Ammon's horn (tissue), 1 donor: ENCODE measurements at places on chromosomes 2 and 18.
A peak's percentile ranks its signal among the peaks of the same experiment; 100 is the strongest.

- DNase-seq, result peak; percentile 90
These were observed 30.8 kb upstream of the PUM2 start for GRCh38 chr2:20381457-20381856.

DNA sequence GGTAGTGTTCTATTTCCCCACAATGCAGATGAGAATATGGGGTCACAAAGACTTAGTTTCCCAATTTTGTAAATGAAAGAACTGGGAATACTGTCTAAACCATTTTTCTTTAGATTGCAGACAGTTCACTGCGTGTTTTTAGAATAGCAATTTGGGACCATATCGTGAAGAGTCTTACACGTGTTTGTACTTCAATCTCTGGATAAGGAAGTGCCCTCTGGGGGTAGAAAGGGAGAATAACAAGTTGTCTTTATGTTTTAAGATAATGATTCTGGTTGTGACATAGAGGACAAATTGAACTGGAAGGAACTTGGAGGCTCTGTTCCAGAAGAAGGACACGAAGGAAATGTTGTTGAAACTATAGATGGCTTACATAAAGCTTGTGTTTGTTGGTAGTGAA, 457.7 kb downstream of the CBLN2 start:
- DNase-seq, result peak; percentile 4

DNA sequence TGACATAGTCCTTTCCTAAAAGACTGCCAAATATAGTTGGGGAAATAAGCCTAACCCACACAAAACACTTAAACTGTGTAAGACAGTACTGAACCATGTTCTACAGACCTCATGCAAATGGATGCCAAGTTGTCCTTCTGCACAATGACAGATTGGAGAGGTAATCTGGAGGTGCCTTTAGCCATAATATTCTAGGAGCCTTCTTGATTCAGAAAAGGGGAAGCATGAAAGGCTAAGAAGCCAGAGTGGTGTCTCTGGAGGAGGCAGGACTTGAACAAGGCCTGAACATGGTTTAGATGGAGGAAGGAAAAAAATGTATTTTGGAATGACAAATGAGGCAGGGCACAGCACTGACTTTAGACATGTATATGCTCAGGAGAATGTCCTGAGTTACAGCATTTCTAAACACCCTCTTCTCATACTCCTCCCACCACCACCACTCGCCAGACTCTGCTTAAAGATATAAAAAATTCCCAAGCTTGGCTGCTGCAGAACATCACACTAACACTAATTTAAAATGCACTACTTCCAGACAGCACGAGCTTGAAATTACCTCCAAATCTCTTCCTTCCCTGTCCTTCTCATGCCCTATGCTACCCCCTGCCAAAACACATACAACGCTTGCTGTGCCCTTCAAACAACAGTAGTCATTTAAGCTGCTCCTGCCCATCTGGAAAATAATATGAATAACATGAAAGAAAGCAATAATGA, 110.4 kb downstream of the ANKRD44 start:
- DNase-seq, result no peak

GRCh38 chr2:72013726-72014125, 133.9 kb downstream of the CYP26B1 start:
- DNase-seq, result no peak

DNA sequence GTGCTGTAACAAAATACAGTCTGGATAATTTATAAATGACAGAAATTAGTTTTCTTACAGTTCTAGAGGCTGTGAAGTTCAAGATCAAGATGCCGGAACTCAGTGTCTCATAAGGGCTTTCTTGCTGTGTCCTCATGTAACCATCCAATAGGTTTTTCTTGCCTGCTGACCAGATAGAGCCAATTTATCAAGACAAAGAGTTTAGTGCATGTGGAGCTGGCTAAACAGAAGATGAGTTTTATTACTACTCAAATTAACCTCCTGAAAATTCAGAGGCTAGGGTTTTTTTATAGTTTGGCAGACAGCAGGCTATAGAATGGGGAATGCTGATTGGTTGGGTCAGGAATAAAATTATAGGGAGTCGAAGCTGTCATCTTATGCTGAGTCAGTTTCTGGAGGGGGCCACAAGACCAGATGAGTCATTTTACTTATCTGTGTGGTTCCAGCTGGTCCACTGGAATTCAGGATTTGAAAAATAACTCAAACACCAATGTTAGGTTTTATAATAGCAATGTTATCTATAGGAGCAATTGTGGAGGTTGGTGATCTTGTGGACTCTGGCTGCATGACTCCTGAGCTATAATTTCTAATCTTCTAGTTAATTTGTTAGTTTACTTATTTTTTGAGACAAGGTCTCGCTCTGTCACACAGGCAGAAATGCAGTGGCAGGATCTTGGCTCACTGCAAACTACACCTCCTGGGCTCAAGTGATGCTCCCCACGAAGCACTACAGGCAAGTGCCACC, 3.2 kb upstream of the PDK1 start:
- DNase-seq, result no peak

DNA sequence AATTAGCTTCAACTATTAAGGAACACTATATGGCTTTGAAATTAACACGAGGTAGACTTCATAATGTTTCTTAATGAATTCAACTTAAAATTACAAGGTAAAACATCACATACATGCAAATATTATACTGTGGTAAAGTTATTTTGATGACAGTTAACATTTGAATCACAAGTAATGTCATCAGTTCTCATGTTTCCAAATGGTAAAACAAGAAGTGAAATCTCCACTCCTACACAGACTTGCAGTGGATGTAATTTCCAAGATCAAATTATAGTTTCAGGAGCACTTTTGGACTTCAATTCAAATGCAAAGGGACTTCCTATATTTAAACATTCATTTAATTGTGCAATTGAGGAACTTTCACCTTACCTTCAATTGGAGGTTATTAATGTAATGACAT, 39.1 kb downstream of the C18orf54 start:
- no peak for DNase-seq

- DNase-seq, result no peak
These were observed 28.1 kb downstream of the SLC1A4 start for GRCh38 chr2:65017335-65017734.

- DNase-seq, result no peak
These were observed 190.4 kb upstream of the CRIM1 start for GRCh38 chr2:36165132-36165531.

DNA sequence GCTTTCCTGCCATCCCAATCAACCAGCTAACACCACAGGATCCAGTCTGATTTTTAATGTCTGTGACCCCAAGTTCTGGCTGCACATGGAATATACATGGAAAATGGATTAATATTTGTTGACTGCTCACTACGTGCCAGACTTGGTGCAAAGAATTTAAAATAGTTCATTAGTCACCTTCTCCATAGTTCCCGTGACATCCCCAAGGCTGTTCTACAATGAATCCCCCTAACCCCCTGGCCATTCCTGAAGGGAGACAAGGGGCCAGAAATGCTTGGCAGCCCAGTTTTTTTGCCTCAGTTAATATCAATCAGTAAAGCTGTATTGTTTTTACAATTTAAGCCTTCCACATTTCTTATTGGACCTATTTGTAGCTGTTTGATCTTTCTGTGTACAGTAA, 71.0 kb upstream of the ST3GAL5 start:
- no peak for DNase-seq

DNA sequence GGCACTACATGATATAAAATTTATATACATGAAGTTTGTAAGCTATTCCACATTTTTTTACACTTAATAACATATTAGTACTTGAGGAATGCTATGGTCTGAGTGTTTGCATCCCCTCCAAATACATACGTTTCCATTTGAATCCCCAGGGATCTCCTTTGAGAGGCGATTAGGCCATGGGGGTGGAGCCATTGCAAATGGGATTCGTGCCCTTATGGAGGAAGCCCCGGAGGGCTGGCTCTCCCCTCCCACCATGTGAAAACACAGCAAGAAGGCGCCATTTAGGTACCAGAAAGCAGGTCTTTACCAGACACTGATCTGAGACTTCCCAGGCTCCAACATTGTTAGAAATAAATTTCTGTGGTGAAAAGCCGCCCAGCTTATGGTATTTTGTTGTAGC, 20.8 kb upstream of the MBP start:
- DNase-seq, result no peak

DNA sequence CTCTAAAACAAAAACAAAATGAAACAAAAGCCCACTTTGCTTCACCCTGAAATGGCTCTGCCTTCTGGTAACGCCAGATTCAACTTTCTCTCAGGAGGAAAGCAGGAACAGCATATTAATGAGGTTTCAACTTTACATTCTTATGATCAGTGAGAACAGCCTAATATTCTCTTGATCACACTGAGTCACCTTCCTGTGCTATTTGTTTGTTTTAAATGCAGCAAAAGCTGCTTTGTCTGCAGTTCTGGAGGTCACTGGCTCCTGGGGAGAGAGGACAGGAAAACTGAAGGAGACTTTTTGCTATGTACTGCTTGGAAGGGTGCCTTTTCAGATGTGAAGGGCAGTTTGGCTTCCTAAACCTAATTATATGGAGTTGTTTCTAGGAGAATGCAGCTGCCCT, 48.1 kb downstream of the MAIP1 start:
- no peak for DNase-seq

- no peak for DNase-seq
These were observed 151.9 kb downstream of the FHOD3 start for GRCh38 chr18:36449451-36449850.

DNA sequence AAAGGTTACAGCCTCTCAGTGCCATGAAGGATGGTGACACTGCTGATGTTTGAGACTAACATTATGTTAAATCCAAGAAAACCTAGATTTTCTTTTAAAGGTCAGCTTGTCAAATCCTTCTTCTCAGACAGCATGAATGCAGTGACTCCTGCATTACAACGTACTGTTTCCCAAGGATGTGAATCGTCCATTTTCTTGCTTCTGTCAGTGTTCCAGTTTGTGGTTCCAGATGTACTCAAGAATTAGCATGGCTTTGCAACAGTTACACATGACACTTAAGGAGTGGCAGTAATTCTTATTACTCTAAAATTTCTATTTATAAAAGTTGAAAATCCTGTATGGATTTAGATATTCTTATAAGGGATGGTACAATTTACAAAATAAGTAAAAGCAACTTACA, 1.5 kb upstream of the TTC39C start:
- no peak for DNase-seq

DNA sequence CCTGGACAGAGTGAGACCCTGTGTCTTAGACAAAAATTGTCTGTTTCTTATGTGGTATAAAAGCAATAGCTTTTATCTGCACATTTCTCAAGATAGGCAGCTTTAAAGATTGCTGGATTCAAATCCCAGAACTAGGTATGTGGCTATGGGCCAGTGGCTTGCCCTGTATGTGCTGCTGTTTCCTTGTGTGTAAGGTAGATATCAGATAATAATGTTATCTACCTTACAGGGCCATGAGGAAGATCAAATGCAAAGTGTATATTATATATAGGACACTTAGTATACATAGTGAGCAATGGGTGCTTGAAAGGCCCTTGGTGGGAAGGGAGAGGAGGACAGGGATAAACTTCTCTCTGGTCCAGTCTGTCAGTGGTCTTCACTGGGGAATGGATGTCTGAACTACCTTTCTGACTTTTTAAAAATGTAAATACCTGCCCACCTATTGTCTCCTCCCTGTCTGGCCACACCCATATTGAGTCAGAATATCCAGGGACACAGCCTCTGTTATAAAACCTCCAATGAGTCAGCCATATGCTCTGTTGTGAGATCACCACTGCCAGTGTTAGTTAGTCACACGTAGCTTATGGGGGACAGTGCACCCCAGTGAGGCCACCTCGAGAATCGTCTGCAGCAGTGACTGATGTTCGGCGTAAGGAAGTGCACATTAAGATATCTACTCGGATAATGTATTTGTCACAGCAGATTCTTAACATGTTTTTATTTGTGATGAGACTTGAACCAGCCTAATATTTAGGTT, 383.4 kb downstream of the PTPRM start:
- no peak for DNase-seq

DNA sequence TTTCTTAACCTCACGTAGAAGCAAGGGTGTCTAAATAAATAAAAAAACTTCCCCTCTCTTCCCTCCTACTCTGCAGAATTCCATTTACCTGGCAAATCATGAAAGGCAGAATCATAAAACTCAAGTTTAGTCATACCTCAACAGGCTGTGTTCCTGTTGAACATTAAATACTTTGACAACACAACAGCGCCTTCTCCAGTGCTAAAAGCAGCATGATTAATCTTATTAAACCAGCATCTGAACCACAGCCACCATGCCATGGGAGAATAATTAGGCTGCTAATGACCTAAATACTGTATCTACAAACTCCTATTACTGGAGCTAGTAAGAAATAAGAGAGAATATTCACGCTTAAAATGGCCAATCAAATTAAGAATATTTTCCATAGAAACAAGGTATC, 68.1 kb downstream of the CDH2 start:
- DNase-seq, result no peak

DNA sequence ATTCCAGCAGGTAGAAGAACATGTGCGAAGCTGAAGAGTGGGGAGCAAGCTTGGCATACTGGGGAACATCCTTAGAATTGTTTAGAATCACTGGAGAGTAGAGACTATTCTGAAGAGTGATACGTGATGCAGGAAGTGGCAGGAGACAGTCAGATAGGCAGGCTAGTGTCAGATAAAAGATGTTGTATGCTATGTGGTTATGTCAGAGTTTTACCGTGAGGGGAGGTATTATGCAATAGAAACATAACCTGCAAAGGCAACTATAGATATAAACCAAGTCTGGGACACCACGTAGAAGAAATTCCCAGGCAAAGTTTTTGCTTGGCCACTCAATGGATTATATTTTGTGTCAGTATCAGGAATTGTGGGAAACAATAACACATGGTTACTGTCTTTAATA, 62.0 kb upstream of the ZSWIM2 start:
- DNase-seq, result no peak

DNA sequence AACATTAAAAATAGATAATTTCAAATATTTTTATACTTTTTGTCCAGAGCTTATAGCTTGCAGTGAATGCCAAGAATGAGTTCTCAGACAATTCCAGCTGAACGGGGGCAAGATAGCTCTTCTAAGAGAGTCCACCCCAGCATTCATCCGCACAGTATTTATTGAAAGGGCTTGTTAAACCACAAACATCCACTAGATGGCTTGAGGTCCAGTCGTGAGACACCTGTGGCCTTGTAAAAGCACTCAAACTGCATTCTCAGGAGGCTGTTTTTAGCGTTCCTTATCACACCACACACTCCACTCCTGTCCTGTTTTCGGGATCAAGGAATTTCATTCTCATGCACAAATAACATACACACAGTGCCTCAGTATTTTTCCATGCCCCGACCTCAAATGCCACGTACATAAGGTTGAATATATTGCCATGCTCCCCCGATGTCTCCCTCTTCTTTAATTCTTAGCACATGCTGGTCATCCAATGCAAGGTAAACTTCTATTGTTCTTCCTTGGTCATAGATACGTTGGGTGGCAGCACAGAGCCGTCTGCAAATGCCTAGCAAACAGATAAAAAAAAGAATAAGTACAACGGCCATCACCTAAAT, 47.4 kb downstream of the DNAJC10 start:
- DNase-seq, result peak; percentile 30
